ENCODE measurements at places on chromosomes 3 and 15.
A peak's percentile ranks its signal among the peaks of the same experiment; 100 is the strongest.

DNA sequence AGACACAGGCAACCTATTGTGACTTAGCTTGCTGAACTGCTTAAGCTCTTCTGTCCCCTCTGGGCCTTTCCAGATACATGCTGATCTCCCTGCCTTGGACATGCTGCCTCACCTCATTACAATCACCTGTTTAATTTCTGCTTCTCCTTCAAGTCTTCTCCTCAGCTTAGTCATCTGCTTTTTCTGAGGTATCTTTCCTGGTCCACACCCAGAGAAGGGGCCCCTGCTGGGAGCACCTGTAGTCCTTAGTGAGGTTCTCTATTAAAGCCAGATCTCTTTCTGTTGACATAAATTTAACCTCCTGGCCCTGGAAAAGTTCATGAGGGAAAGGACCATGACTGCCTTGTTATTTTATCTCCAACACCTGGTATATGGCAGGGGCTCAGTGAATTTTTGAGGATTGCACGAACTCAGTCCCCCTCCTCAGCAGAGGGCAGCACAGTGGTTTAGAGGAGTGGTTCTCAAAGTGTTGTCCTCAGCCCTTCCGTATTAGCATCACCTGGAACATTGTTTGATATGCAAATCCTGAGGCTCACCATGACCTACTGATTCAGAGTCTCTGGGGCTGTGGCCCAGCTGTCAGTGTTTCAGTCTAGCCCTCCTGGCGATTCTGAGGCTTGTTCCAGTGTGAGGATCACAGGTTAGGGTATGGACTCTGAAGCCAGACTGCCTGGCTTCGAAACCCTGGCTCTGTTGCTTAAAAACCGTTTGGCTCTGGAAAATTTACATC lies 12.7 kb downstream of the COL6A6 start:
- DNase-seq: peak; percentile 7

DNA sequence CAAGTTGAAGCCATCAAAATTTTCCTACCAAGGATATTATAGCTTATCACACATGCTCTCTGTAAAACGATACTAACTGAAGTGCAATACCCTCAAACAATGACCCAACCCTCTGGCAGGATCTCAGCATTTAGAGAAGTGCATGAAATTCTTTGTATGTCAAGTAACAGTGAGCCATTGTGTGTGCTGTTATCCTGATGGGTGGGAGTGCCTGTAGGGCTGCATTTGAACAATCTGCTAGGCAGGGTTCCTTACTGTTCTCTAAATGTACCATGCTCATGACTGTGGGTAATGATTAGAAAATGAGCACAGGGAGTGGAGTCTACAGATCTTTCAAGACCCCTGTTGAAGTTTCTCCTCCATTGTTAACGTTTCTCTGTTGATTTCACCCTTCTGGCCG lies 398.1 kb downstream of the NSUN3 start:
- no peak for DNase-seq

DNA sequence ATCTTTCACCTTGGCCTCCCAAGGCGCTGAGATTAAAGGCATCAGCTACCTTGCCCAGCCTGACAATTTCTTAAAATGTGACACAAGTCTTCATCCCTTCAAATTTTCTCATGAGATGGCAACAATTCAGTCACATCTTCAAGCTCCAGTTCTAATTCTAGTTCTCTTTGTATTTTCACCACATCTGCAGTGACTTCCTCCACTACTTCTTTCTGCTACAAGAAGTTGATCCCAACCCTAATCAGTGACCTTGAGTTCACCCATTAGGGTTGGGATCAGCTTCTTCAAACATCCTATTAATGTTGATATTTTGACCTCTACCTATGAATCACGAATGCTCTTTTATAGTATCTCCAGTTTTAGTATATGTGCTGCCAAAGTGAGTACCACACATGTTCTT lies 59.8 kb downstream of the TRIM71 start:
- no peak for DNase-seq

DNA sequence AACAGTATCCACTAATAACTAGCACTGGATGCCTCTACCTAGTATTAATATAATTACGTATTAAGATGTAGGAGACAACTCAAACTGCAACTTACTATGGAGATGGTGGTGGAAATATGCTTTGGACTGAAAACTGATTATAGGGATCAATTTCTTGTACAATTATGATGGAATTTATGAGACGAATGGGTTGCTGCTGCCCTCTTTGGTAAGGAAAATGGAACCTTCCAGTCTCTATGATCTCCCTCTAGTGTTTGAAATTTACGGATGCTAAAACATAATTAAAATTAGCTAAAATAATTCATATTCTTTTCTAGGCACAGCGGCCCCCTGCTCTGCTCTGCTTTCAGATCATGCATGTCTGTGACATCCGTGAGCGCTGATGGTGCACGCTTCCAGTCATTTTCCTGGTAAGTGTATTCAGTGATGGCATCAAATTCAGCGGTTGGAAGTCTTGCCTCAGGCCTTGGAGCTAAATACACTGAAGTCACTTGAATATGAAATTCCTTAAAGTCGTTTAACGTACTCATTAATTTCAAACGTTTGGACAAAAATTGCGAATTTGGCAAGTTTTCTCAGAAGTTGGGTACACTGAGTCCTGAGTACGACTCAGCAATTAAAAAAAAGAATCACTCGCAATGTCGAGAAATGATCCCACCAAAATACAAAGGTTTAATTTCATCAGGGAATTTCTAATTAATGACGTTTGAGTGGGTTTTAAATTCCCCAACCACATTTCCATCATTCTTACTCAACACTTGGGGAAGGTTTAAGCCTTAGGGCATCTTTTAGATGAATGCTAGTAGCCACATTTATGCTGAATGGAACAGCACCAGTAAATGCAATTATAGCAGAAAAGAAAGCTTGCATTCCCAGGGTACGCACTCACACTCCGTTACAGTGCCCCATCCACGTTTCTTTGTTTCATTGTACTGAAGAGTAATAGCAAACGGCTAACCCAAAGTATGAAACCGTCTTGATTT lies 132.6 kb downstream of the NR2F2 start:
- DNase-seq: no peak

- no peak for DNase-seq
Observed at GRCh38 chr15:100718075-100718980, 115.9 kb downstream of the ASB7 start.

GRCh38 chr3:186526256-186526606 lies 17.9 kb downstream of the CRYGS start:
- no peak for DNase-seq

- DNase-seq: no peak
Observed at GRCh38 chr3:69998759-69999139, 784 bp upstream of the SAMMSON start.

DNA sequence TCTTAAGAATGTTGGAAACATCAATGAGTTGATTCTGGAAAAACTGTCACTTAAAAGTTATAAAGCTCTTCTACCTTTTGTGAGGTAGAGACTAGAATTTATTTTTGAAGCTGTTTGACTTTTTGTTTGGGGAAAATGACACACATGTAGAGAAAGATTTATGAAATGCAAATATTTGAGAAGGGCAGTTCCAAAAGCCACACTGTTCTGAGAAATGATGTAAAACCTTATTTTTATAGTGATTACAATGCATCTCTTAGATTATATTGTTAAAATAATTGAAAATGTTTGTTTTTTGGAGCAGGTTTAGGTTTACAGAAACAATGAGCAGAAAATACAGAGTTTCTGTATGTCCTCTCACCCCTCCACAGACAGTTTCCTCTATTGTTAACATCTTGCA lies 116.1 kb upstream of the CMC1 start:
- DNase-seq: no peak

DNA sequence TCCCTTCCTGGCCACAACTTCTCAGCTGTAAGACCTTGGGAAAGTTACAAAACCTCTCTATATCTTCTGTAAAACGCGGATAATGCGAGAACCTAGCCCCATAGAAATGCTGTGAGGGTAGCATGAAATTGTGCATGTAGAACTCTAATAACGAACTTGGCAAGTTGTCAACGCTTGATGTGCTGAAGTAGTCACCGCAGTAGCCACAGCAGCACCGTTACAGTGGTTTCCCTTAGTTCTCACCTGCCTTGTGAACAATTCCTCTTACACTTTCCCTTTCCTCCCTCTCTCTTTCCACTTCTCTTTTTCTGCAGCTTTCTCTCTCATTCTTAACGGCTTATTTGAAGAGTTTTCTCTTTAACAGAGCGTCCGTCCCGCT lies 447 bp upstream of the SHQ1 start:
- peak; percentile 9 for DNase-seq

- peak; percentile 76 for DNase-seq
Observed at GRCh38 chr3:131712662-131713061, 209.9 kb upstream of the MRPL3 start.

DNA sequence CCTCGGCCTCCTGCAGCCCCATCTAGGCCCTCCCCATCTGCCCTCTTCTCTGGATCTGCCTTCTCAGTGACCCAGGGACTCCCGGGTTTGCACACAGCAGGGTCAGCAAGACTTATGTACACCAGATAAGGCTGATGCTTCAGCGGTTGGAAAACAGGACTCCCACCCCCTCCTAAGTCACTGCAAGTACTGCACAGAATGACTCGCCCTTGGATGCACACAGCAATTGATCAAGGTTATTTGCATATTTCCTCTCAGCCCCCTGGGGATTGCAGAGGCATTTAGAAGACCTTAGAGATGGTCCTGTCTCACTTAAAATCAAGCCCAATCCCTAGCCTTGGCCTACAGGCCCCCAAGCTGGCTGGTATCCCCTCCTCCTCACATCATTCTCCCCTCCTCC lies 8.9 kb downstream of the ACAN start:
- DNase-seq: no peak

- DNase-seq: peak; percentile 50
Observed at GRCh38 chr15:67832031-67832551, 6.8 kb downstream of the SKOR1 start.

Data from SK-N-DZ (cell line).